ENCODE measurements at places on chromosomes 4 and X.

- DNase-seq: no peak
These were observed 40.8 kb downstream of the HTRA3 start for GRCh38 chr4:8310306-8310705.

DNA sequence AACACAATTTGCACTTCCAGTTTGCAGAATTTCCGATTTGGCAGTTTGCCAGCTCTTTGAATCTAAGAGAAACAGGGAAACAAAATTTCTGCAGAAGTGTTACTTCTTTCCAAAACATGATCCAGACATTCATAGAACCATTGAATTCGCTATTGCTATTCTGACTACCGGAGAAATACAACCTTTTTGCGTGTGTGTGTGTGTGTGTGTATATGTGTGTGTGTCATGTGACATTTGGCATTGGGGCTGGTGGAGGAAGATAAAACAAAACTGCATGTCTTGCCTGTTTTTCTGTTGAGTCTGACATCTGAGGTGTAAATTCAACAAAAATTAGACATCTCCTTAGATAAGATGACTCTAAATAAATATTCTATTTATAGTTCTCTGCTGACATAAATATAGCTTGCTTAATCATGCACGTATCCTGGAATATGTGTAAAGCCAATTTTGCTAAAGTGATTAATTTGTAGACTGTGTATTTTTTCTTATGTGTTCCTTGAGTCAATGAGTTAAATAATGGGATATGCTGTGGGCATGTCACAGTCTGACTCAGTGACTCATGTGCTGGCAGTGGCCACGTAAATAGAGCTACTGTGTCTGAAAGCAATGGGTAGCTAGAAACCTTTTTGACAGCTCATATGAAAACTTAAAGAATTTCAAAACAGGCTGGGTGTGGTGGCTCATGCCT, 98.9 kb downstream of the HPGD start:
- no peak for DNase-seq

DNA sequence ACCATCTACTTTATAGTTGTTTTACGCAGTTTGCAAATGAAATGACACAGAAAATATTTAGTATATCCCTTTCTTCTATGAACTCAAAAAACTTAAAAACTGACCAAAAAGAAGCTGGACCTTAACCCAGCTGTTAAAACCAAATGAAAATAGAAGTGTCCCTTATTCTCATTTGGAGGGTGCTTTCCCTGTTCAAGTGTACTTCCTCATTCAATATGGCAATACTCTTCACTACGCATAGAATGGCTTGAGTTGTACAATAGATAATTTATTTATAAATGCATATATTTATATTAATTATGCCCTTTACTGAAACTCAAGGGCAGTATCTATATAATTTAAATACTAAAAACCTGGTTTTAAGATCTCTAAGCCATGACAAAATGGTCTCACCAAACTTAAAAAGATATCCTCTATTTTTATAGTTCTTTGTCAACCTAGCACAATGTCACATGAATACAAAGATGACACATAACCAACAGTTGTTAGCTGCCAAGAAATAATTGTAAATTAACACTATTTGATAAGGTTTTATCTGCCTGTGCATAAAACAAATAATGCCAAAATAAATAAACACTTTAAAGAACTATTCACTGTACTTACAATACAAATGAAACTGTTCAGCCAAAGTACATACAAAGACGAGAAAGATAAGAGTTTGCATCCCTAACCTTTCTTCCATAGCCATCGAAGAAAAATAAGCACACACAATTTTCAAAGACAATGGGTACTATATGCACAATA, 25.2 kb downstream of the YTHDC1 start:
- no peak for DNase-seq

- no peak for DNase-seq
These were observed 24.0 kb downstream of the BTC start for GRCh38 chr4:74770226-74770910.

DNA sequence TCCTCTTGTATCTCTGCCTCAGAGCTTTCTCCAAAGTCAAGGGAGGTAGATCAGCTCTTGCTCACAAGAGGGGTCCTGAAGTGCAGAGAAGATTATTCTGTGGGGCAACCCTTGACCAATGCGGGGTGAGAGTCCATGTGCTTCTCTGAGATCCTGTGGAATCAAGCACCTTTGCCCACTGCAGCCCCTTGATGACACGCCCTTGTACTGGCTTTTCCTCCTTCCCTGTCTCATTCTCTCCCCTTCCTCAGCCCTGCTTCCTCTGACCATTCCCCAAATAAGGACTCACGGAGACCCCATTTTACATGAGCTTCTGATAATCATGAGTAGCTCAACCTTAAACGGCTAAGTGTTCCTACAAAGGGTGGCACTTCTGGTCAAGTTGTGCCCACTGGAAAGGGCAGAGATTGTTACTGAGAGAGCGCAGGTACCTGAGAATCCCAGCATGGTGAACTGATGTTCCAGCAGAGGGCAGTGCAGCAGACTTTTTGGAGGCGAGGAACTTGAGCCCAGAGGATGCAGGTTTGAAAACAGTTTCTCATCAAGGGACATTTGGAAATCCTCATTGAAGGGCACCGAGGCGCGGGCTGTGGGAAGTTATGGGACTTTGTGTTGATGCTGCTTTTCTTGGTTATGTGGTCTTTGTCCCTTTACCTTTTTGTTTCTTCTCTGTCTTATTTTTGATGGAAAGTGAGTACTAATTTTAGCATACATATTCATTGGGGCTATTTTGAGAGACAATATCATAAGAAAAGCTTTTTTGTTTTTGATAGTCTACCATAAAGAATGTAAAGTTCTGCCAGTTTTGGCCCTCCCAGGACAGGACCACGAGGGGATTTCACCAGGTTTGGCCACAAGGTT, 201.3 kb downstream of the RBM46 start:
- peak; percentile 4 for DNase-seq

DNA sequence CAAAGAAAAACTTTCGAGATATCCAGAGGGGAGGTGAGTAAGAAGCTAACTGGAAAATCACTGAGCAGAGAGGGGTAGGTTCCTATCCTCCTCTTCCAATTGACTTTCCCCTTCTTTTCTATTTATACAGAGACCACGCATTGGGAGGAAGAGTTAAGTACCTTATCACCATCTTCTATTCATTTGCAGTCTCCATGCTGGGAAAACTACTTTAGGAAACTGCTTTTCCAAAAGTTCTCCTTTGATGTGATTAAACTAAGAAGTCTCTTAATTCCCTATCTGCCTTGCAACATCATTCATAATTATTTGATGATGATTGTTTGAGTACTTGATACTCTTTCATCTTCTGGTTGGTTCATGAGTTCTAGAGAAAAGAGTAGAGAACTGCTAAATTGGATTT, 306.6 kb downstream of the PPP3CA start:
- no peak for DNase-seq

GRCh38 chrX:75181721-75182120, 25.6 kb upstream of the ABCB7 start:
- DNase-seq: no peak

GRCh38 chrX:51395480-51395809, 62.8 kb downstream of the NUDT10 start:
- DNase-seq: no peak

- DNase-seq: no peak
These were observed 146.2 kb upstream of the SH3RF1 start for GRCh38 chr4:169416997-169417396.

- no peak for DNase-seq
These were observed 1191.3 kb upstream of the IGFBP7 start for GRCh38 chr4:58301376-58301999.

GRCh38 chr4:149211876-149212275, 603.8 kb downstream of the IQCM start:
- no peak for DNase-seq

- no peak for DNase-seq
These were observed 3.8 kb upstream of the SERPINA7 start for GRCh38 chrX:106042296-106042695.

- DNase-seq: no peak
These were observed 8.5 kb downstream of the TAFAZZIN start for GRCh38 chrX:154419688-154420401.

DNA sequence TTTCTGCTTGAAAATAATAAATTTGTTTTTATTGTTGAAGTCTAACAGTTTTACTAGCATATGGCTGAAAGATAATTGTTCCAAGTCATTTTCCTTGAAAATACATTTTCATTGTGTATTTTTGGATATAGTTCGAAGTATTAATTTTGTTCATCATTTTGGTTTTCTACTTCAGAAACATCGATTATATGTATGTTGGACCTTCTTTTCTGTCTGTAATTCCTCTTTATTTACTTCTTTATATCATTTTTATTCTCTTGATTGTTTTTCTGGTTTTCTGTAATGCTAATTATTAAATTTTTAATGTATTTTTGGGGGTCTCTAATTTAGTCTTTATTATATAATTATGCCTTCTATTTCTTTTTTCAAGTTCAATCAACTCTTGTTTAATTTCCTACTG, 407.1 kb upstream of the FRG1 start:
- DNase-seq: no peak

DNA sequence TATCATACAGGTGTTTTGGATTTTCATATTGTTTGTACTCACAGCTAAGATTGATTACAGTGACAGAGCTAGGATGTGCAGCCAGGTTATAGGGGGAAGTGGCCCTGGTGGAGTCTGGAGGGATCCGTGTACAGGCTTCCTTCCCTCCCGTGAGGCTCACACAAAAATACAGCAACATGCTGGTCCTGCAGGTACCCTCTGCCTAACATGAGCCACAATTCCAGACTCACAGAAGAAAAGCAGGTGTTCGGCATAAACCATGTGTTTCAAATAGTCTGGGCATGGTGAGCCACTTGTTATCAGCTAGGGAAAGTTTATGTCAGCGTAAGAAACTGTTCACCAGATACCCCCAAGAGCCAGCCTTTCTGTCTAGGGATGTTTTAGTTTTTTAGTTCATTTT, 82.9 kb downstream of the HTT start:
- DNase-seq: no peak

GRCh38 chr4:185700048-185700447, 111.9 kb downstream of the SORBS2 start:
- no peak for DNase-seq

- no peak for DNase-seq
These were observed 5.7 kb downstream of the C4orf54 start for GRCh38 chr4:99651811-99652485.

GRCh38 chrX:16160729-16161128, 6.6 kb upstream of the MAGEB17 start:
- DNase-seq: no peak

- no peak for DNase-seq
These were observed 22.4 kb upstream of the MGST2 start for GRCh38 chr4:139643042-139643895.

DNA sequence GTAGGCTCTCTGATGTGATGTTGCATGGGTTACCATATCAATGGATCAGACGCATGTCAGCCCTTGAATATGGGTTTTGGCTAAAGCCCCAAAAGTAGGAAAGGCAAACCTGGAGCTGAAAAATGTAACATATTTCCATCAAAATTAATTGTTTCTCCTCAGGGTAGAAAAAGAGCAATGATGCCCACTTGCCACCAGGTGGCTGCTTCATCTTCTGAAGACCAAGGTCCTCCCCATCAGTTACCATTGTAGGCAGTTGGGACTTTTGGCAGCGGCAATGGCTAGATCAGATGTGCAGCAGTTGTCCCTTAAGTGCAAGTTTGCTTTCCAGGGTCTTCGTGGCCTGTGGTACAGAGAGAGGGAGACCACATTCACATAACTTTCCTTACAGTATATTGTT, 118.2 kb downstream of the NAF1 start:
- no peak for DNase-seq

DNA sequence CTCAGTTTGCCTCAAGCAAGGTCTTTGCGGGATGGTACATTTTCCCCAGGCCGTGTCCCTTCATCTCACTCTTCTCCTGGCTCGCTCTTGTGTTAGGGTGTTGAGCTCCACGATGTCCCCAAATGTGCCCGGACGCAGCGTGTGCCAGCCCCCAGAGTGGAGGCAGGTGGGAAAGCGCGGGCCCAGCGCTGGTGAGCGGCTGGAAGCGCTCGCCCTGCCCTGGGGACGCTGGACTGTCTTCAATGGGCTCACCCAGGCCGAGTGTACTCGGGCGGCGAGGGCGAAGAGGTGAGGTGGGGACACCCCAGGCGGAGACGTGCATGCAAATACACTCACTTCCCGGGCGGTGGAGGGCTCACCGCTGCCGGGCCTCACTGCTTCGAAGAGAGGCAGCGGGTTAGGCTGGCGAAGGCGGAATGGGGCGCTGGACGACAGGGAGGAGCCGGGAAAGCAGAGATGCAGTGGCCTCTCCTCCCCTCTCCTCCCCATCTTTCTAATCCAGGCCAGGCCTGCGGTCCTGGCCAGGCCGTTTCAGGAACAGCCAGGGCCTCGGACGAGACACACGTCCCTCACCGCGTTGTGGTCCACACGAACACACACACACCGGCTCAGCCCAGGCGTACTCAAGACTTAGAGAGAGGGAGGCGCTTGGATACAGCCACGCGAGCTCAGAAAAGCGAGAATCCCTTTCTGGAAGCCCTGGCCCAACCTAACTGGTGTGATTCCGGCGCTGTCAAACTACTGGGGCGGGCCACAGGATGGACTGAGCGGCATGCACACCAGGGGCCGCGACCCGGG, 2.2 kb downstream of the NKX6-1 start:
- no peak for DNase-seq

GRCh38 chr4:133287396-133287795, 138.3 kb downstream of the PCDH10 start:
- no peak for DNase-seq

- no peak for DNase-seq
These were observed 147.5 kb upstream of the SMIM31 start for GRCh38 chr4:164606478-164606877.

DNA sequence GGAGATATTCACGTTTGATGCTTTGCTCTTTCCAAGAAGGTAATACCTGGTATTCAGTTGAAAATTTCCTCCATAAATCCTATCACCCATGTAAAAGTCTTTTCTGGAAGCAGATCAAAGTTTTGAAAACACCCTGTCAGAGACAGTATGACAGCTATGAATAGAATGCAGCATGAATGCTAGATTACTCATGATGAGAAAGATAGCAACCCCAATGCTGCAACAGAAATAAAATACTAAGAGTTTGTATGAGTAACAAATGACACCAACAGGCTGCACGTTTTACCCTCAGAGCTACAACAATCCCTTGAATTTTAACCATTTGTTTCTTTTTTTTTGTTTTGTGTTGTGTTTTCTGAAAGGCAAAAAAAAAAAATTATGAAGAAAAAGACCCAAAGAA, 108.6 kb downstream of the ARHGAP6 start:
- no peak for DNase-seq

DNA sequence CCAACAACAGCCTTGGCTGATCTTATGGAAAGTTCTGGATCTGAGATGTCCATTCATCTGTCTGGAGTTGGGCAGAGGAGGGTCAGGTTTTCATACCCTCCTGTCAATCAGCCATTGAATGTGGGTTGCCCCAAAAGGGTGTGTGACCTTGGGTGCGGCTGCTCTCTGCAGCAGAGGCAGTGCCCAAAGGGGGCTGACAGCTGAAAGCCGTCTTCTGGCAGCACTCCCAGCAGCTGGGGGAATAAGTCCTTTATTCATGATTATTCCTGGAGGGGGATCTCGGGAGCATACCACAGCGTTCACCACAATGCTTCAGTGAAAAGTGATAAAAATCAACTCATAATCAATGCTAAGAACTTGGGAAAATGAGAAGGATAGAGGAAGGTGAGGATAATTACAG, 54.7 kb downstream of the OTC start:
- no peak for DNase-seq
